NCI-H187 treated with DMSO at 0.1 percent for 48 hours (cell line): ENCODE measurements at places on chromosomes 11 and 22.

- no peak for DNase-seq
These were observed 25.3 kb upstream of the NOX4 start for GRCh38 chr11:89516496-89516895.

GRCh38 chr11:85531191-85531897 lies 95.8 kb downstream of the DLG2 start:
- no peak for DNase-seq

DNA sequence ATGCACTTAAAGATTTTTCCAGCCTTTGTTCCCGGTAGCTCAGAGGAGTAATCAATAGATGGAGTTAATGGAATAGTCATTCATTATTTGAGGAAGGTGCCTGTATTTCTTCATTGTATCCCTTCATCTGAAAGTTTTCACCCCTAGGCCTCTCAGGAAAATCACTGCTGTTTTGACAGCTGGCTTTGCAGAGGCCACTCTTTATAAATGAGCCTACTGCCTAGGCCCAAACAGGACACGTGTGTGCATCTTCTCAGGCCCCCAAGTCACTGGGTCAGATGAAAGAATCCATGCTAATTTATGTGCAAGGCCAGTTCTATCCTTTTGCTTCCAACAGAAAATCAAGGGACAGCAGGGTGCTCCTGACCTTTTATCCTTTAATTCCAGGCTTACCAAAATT lies 76.8 kb downstream of the MPPED2 start:
- DNase-seq: no peak

DNA sequence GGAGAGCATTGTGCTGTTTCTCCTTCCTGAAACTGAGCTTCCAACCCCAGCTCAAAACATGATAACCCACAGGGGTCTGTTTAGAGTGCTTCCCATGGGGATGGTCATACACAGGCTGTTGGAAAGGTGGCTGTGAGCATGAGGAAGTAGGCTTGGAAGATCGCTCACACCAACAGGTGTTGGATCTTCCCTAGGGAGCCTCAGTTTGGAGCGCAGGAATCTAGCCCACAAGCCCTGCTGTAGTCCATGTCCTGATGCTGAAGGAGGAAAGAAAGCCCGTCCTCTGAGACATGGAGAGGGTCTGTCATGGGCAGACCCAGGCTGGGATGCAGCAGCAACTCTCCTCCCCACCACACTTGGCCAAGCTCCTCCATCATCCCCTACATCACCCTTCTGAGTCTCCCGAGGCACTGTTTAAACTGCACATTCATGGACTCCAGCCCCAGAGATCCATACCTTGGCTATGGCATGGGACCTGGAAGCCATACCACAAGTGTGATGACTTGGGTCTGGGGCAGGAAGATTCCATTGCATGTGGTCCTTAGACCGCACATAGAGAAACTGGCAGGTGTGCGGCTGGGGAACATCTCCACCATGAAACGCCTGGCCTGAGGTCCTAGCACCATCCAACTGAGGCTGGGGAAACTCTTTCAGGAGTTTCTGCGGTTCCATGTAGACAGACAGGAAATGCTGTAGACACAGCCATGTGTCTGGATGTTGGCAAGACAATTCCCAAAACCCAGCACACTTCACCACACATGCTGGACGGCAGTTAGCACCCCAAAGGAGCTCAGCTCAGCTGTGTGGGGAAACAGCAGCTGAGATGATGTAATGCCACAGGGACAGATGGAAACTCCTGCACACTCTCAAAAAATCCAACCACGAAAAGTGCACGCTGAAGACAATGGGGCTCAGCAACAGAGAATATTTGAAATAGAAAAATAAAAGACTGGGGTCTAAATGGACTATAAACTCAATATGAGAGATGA lies 27.6 kb upstream of the TTC12 start:
- no peak for DNase-seq

DNA sequence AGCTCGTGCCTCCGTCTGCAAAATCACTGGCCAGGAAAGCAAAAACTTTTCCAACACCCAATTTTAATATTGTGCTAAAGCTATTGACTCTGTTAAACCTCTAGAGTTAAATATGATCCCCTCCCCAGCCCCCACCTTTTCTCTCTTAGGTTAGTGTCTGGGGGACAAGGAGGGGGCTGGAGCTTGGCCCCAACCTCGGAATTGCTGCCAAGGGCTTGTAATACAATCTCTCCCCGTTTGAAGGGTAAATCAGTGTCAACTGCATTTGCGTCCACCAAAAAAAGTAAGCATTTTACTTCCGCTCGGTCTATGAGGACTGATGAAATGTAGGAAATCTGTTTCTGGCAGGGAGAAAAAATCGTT lies at the start of gene GAS2:
Gene GAS2 (plus strand): TSS at position 287 of the 363 bp plus-strand sequence. CDS start 8,259 bp downstream, outside the sequence.
- DNase-seq: no peak

GRCh38 chr11:72935700-72936099 lies 121.5 kb downstream of the ATG16L2 start:
- no peak for DNase-seq

DNA sequence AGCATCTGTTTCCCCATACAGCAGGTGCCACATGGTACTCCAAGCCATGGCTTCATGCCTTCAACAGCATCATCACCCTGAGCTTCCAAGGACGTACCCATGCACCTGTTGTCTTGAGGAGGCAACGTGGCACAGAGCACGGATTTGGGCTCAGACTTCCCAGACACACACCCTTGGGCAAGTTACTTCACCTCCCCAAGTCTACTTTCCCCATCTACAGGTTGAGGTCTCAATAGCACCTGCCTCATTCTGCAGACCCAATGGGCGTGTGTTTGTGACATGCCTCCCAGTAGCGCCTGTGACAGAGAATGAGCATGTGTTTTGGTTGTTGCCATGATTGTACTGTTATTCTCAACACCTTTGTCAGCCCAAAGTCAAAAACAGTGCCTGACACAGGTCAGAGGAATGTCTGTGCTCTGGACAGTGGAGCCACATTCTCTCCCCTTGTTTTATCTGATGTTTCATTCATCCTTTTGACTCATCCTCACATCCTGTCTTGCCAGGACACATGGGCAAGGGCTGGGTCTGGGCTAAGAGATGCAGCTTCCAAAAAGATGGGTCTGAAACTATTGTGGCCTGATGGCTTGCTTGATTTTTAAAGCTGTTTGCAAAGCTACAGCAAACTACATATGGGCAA lies 53.4 kb upstream of the CCND1 start:
- DNase-seq: no peak

DNA sequence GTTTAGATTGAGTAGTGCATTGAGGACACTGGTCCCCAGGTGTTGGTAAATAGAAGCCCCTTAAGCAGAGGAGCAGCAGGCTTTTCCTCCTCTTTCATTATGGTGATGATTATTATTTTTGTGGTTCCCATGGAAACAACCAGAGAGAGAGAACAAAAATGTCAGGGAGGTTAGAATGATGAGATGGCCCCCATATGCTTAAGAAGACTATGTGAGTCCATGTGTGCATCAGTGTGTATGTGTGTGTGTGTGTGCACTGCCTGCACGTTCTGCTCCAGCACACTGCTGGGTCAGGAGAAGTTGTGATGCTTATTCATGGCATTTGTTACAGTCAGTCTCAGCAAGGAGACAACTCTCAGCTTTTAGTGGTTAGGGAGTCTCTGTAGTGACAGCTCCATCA lies 724.2 kb downstream of the NTM start:
- no peak for DNase-seq

- no peak for DNase-seq
These were observed at the start of gene UNC93B1 for GRCh38 chr11:68003846-68004550. Gene UNC93B1, minus strand, starts transcription at chr11:68004097. Its CDS starts 54 bp downstream, at chr11:68004043.

GRCh38 chr11:74196781-74197486 lies 25.8 kb downstream of the PPME1 start:
- DNase-seq: no peak

GRCh38 chr11:2889362-2890273 lies 4.0 kb upstream of the CDKN1C start:
- no peak for DNase-seq

DNA sequence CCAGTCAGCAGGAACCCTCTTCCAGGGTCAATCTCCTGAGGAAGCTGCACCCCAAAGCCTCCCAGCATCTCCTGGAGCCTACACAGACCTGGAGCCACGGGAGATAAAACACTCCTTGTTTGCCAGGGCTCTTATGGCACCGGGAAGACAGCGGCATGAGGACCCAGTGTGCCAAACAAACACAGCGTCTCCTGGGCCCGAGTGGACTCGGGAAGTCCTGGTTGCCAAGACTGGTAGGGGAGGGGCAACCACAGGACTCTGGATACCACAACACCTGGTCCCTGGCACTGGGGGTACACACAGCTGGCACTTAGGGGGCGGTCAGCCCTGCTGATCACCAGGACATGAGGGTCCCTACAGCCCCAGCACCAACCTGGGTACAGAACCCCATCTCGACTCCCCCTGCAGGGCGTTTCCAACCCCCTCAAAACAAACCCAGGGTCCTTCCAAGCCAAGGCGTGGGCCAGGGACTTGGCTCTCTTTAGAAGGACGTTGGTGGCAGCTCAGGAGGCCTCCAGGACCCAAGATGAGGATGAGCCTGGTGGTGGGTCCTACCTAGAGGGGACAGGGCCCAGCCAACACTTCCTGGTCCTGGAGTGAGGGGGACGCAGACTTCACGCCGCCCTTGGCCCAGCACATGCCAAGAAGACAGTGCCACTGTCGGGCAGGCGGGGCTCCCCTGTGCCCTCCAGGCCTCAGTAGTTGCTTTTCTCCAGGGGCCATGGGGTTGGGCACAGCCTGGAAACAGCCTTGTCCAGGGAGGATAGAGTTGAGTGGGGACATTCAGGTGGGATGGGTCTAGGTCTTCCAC lies 85.0 kb downstream of the CELSR1 start:
- no peak for DNase-seq

- DNase-seq: no peak
These were observed 14.3 kb downstream of the CD5 start for GRCh38 chr11:61116426-61117167.

- DNase-seq: no peak
These were observed 23.1 kb downstream of the FANCF start for GRCh38 chr11:22602504-22602903.

DNA sequence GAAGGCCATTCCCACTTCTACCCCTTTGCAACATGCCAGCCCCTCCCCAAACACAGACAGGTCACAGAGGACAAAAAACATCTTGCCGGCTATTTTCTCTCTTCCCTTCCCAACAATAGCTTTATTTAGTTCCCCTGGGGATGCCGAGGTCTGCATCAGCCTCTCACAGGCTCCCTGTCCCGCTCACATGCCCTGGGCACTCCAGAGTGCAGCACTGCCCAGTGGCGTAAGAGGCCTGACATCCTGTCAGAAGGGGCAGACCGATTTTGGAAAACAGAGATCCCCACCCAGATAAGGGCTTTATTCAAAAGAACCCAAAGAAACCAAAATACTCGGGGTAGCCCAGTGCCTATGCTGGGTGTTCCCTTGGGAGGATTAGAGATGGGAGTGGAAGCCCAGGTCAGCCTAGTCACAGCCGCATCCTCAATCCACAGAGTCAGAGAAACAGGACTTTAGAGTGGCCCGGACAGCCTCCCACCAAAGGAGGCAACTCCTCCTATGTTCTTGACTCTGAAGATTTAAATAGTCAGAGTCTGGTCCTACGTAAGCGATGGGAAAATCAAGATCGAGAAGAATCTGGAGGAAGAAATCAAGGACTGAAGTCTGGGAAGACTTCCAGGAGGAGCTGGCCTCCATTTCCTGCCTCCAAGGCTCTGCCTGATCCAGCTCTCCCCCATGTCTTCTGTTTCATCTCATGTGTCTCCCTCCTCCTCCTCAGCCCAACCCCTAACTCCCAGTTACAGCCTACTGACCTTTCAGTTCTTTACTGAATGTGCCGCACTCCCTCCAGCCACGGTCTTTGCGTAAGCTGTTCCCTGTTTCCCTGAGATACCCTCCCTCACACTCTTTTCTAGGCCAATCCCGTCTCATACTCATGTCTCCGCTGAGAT lies 129.3 kb downstream of the FBXO7 start:
- DNase-seq: no peak

- no peak for DNase-seq
These were observed 78.6 kb downstream of the ME3 start for GRCh38 chr11:86593833-86594232.

- no peak for DNase-seq
These were observed 9.0 kb upstream of the RCN1 start for GRCh38 chr11:32081901-32082300.

GRCh38 chr11:29051935-29052334 lies 943.7 kb downstream of the METTL15 start:
- DNase-seq: no peak

- no peak for DNase-seq
These were observed 63.4 kb upstream of the CLPB start for GRCh38 chr11:72497731-72498130.

- no peak for DNase-seq
These were observed 1.6 kb upstream of the MCAM start for GRCh38 chr11:119318240-119319135.

DNA sequence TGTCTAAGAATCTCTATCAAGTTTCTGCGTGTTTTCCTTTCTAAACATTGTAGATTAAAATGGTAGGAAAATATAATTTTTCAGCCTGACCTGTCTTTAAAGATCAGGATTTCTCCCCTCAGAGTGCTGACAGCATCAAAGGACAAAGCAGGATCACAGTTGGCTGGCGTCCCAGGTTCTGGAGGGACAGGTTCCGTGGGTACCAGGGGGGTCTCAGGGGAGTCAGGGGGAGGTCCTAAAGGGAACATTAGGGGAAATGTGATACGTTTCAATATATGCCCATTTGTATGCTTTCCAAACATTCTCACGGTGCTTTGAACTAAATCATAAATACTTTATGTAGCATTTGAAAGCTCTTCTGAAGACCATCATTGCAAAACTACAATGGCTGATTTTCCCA lies 3.4 kb downstream of the MMP3 start:
- DNase-seq: peak; percentile 80

DNA sequence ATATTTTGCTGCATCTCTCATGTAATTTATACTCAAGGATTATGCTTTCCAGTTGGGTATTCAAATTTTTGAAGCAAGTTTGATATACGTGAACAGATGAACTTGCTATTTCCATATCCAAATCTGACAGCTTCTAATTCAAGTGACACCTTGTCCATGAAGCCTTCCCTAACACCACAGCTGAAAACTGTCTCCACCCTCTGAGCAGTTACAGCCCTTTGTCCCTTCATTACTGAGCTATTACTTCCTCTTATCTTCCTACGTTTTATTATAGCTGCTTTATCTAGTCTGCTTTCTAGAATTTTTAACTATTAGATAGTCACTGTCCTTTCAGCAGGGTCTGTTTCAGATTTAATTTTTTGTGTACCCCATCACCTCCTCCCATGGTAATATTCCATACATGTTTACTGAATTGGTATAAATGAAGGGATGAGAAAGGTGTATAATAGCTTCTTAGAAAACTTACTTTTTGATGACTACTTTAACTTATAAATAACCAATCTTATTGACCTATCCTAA lies 13.3 kb upstream of the PRSS23 start:
- no peak for DNase-seq

DNA sequence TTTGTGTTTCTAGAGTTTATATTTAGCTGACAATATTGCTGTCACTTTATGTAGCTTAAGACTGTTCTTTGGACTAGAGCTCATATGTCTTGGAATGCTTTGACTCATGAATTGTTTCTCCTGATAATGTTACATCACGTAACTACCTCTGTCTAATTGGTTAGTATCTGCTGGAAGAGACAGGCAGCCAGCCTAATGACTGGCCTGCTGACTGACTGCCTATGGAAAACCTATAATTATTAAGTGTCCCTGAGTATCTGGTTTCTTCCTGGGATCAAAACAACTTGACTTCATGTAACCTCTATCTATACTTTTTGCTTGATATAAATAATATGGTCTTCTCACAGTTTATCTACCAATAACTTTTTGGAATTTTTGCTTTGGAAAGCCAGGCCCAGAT lies 9.4 kb downstream of the SOX6 start:
- no peak for DNase-seq
